Right atrium auricular region (tissue), 2 donors: ENCODE measurements at places on chromosomes 11 and 22. TPM values are rescaled to one million over a fixed set of nuclear protein-coding genes. Genes with fewer than 3 reads are reported as not detected.
A peak's percentile ranks its signal among the peaks of the same experiment; 100 is the strongest.

DNA sequence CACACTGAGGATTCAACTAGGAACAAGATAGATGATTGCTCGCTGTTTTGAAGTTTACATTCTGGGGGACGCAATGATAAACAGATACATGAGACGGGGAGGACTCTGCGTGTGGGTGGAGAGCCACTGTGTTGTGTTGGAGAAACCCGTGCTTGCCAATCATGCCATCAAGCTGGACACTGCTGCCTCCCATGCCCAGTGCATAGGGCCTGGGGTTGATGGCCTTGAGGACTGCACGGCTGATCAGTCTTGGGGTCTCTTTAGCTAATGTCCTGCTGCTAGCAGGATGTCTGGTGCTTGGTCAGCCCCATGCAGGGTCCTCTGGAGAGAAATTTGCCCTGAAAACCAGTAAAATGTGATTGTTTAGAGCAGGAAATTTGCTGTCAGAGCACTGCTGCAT, 221.2 kb upstream of the B3GAT1 start:
- no peak for DNase-seq
- H3K36me3 ChIP-seq, result no peaks in the 10 kb centered on the region
- H3K27ac ChIP-seq, result no peak overlapping the region
- no peaks in the 10 kb centered on the region for H3K4me1 ChIP-seq
- H3K27me3 ChIP-seq, result no peaks in the 10 kb centered on the region

DNA sequence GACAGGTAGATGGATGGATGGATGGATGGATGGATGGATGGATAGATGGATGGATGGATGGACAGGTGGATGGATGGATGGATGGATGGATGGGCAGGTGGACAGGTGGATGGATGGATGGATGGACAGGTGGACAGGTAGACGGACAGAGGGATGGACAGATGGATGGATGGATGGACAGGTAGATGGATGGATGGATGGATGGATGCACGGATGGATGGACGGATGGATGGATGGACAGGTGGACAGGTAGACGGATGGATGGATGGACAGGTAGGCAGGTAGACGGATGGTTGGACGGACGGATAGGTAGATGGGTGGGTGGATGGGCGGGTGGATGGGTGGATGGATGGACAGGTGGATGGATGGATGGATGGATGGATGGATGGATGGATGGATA, 24.3 kb downstream of the PDGFB start:
- H3K36me3 ChIP-seq, result peaks cover 22% of the 10 kb centered on the region
- no peak overlapping the region for H3K4me3 ChIP-seq
- peak overlapping the region; percentile 74 for H3K27ac ChIP-seq
- no peaks in the 10 kb centered on the region for H3K27me3 ChIP-seq

DNA sequence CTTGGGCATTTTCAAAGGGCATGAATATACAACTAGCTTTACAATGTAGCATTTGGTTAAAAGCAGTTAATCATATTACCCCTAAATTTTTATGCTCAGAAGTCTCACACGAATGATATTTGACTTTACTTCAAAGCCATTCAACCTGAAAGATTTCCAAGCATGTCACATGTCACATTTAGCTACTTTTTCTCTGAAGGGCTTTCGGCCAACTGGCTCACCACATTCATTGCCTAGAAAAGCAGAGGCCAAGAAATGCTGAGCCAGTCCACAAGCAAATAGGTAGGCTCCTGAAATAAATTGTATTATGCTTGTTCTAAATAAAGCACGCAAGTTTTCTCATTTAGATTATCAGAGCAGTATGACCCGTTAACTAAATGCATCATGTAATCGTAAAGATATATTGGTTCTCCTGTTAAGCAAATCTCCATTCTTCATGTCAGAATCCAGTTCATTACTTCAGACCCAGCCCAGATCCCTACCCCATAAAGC, 30.6 kb downstream of the PAX6 start:
- no peak overlapping the region for H3K27ac ChIP-seq
- no peaks in the 10 kb centered on the region for H3K36me3 ChIP-seq
- no peaks in the 10 kb centered on the region for H3K4me1 ChIP-seq

DNA sequence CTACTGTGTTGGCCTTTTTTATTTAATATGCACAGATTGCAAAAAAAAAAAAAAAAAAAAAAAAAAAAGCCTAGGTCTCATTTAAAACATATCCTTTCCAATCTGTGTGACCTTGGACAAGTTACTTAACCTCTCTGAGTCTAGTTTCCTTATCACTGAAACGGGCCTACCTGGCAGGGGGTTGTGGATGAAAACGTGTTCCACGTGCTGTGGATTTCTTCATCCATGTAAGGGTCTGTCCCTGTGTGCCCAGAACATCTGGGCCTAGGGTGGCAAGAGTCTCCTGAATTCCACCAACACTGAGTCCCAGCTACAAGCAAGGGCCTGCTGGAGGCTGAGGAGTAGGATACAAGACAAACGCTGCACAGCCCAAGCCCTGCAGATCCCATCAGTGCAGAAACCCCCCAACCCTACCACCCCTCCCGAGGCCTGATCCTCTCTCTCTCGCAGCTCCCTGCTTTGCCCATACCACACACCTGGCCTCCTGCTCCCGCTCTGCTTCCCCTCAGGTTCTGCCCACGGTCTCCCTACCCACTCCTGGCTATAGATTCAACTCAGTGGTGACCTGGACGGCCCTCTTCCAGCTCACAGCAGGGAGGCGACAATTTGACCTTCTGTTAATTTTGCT, 4.7 kb upstream of the GNAZ start:
- no peaks in the 10 kb centered on the region for H3K36me3 ChIP-seq
- DNase-seq, result peak; percentile 50
- no peaks in the 10 kb centered on the region for H3K27me3 ChIP-seq
- H3K4me3 ChIP-seq, result no peak overlapping the region
- no peak overlapping the region for H3K27ac ChIP-seq

ACR gene
- total RNA-seq, result 0.39 TPM
